GM12865 (cell line): ENCODE measurements at places on chromosomes 7 and 10.

- no peak for DNase-seq
Observed at GRCh38 chr7:151133266-151133985, 34.1 kb downstream of the GBX1 start.

GRCh38 chr7:101728128-101728527, 89.3 kb upstream of the CUX1 start:
- no peak for DNase-seq

- DNase-seq, result no peak
Observed at GRCh38 chr10:117761695-117762094, 219.1 kb downstream of the EMX2 start.

DNA sequence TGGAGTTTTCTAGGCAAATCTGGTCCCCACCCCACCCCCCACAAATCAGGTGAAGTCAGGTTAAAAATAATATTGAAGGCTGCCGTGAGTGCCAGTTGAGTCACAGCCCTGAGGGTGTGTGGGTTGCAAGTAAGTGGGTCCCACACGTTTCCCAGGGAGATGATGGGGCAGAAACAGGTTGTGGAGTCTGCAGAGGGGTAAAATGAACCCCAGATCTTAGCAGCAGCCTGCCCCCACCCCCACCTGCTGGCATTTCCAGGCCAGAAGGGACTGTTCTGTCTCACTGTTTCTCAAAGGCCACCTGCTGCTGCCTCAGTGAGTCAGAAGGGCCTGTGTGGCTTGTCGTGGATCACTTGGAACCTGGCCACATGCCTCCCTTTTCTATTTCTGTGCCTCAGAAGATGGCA, 59.8 kb upstream of the SMNDC1 start:
- no peak for DNase-seq

DNA sequence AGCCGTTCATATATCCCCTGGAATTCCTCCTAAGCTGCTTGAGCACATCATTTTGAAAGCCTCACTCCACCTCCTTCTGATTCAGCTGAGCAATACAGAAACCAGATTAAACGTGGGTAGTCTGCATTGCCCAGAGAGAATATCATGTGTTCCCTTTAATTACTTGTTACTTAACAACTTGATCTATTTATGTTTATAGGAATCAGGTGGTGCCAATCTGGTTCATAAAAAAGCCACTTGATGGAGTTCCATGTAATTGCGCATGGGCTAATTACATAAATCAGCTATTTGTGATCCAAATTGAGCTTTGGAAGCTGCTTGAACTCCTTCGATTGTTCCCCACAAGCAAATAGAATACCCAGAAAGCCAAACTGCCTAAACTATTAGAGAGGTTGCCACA, 114.7 kb upstream of the ADCY1 start:
- no peak for DNase-seq

GRCh38 chr7:22363756-22364422, 6.9 kb upstream of the RAPGEF5 start:
- no peak for DNase-seq

DNA sequence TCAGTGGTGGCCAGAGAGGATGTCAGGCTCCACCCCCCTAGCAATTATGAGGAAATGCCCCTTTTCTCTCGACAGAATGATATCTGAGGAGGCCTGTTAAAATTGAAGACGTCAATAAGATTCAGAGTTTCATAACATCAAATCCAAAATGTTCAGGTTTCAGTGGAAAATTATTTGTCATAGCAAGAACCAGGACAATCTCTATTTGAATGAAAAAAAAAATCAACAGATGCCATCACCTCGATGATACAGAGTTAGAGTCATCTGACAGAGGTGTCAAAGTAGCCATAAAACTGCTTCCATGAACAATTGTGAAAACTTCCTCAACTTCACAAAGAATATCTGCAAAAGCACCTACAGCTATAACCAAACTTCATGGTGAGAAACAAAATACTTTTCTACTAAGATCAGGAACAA, 7.7 kb downstream of the TMEM273 start:
- DNase-seq, result no peak

GRCh38 chr10:71694039-71694501, 25.5 kb downstream of the C10orf105 start:
- peak; percentile 52 for DNase-seq

- DNase-seq, result no peak
Observed at GRCh38 chr10:36336315-36336714, 694.2 kb upstream of the FZD8 start.

DNA sequence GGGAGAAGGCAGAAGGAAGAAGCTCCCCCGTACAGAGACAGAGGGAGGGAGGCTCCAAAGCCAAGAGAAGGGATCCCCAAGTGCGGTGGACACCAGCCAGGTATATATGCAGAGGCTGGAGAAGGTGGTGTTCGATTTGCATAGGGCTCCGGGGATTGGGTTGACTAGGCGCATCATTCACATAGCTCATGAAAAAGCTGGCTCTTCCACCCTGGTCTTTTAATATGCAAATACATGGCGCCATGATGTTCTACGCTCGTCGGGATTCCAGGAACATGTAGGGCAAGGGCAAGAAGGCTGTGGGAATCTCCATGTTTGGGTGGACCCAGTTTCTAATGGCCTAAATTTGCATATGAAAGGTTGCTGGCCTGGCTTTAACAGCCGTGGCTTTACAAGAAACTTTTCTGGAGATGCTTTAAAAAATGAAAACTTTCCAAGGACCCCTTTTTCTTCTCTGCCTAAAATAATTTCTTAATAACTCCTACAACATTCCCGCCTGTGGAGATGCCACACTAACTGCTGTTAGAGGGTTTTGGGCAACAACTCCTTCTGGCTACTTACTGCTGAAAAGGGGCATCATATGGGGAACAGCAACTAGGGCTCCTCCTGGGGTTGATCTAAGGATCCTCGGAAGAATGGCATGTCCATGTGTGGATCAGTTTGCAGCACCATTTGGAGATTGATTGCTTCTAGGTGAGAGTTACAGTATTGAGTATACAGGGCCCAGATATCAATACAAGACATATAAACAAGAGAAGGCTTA, 28.3 kb downstream of the C1GALT1 start:
- no peak for DNase-seq

GRCh38 chr10:86489071-86489810, 32.4 kb downstream of the WAPL start:
- DNase-seq, result no peak

GRCh38 chr10:49071160-49071761, 44.1 kb downstream of the VSTM4 start:
- DNase-seq, result no peak

DNA sequence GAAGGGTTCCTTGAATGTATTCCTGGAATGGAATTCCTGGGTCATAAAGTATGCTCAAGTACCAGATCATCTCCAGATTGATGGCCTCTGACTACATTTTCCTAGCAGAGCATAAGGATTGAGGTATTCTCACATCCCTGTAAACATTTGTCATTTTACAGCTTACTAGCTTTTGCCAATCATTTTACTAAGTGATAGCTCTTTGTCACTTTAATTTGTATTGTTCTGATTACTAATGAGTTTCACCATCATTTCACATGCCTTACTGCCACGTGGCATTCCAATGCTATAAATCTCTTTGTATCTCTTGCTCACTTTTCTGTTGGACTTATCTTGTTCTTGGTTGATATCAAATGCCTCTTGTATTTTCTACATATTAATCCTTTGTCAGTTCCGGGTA, 68.6 kb upstream of the CACNB2 start:
- DNase-seq, result no peak

- DNase-seq, result no peak
Observed at GRCh38 chr7:69640925-69641594, 42.8 kb downstream of the AUTS2 start.

DNA sequence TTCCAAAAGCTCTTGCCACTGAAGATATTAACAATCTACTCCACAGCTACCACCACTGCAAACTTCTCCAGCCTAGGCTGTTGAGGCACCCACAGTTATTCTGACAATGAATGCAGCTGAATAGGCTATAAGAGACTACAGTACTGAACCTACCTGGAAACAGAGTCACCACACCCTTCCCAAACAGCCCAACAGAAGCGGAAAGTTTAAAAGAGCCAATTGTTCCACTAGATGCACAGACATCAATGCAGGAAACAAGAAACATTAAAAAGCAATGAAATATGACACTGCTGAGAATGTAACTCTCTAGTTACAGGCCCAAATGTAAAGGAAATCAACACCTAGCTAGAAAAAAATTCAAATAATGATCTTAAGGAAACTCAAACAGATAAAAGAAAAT, 64.5 kb upstream of the PLA2G12B start:
- no peak for DNase-seq

DNA sequence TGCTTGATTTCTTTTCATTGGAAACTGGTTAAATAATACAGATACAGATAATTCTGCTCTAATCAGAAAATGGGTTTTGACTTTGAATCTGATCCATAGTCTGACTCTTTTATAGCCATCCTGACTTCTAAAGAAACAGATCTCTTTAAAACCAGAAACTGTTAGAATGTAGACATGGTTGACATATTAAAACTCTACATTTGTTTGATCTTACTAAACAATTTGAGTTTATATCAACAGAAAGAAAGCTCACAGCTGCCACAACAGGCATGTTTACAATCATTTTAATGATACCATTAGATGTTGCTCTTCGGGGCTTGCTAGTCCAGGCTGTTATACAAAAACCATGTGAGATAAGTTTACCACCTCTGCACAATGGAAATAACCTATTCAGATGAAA, 193.0 kb upstream of the SEMA3A start:
- DNase-seq, result no peak

- DNase-seq, result no peak
Observed at GRCh38 chr10:35872671-35873070, 230.6 kb upstream of the FZD8 start.

- DNase-seq, result peak; percentile 9
Observed at GRCh38 chr7:75711656-75712514, 26.9 kb downstream of the HIP1 start.

- no peak for DNase-seq
Observed at GRCh38 chr7:72048420-72048819, 363.7 kb downstream of the CALN1 start.

DNA sequence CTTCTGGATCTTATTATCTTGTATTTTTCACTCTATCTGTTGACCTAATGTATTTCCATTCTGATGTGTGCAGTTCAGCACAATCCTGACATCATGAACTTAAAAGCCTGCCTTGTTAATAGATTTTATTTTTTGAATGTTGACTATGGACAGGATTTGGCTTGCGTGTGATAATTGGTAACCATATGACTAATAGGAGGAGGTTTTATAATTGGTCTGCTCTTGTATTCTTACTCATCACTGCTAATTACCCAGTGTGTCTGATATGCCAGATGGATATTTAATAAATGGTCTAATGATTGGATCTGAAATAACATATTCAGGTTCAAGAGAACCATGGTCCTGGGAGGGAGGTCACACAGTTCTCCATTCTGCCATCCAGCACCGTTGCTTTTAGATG, 45.9 kb downstream of the MTURN start:
- DNase-seq, result no peak

DNA sequence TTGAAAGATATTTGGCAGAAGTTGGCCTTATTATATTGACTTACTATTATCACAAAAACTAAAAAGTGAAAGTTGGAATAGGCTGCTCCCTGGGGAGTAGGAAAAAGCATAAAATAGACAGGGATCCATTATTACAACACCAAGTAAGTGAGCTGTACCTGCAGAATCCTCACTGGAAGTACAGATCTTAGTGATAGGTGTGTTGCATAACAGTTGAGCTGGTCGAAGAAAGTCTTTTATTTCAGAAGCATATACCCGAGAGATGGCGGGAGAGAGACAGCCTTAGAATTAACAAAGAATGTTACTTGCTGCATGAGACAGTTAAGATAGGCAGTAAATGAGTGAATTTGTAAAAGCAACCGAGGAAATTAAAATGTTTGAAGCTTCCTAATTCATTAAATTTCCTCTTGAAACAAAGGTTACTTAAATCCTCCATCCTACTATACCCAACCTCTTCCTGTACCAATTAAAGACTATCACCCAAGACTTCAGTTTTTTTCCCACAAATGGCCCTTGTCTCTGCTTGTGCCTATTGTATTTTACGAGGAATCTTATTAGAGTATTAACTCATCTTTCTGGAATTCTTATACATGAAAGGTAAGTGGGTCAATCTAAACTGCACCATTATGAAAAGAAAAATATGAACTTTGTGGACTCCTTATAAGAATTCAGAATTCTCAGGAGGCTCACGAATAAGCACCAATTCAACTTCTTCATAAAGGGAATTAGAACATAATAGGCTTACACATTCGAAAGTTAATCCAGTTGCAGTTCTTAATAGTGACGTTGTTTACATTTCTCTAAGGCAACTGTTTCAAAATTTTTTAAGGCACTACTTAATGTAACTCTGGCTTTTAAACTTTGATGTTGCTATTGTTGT, 56.2 kb downstream of the CREM start:
- no peak for DNase-seq

DNA sequence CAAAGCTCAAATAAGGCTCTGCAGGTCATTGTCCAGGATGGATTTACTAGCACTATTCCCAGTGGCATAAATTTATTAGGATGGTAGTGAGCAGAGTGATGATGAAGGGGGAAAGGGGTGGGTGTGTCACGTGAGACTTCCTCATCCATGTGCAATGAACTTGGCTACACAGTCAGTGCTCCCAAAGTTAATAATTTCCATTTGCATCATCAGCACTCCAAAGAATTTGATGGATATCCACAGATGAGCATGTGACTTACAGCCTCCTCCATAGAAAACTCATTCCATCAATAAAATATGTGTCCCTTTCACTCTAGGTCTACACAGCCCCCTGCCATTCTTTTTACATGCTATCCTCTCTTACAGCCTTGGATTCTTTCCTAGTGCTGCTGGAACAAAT, 142.6 kb upstream of the PLPP4 start:
- DNase-seq, result no peak

- no peak for DNase-seq
Observed at GRCh38 chr7:99373091-99374066, 1.2 kb upstream of the ARPC1B start.

- DNase-seq, result no peak
Observed at GRCh38 chr10:80697926-80698325, 160.2 kb downstream of the SH2D4B start.

GRCh38 chr7:3585826-3586225, 284.8 kb downstream of the SDK1 start:
- no peak for DNase-seq

DNA sequence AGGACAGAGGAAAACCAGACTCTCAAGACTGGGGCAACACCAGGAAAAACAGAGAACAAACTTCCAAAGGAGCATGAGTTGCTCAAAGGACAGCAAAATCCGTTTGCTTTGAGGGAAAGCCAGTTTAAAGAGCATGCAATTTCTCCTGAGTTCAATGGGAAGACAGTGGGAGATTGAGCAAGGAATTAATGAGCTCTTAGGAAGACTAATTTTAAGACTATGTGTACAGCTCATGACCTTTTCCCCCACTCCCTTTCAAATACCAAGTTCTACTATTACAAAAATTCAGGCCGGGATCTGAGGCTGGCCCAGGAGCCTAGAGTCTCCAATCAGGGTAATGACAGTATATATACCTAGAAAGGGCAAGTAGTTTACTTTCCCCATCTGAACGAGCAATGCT, 79.2 kb downstream of the EPDR1 start:
- DNase-seq, result no peak

- DNase-seq, result peak; percentile 99
Observed at GRCh38 chr7:876077-876971, at the start of gene GET4. GET4 (plus strand) TSS chr7:876554; CDS start chr7:876646, 92 bp downstream.
